Activated CD4-positive, alpha-beta T cell treated with anti-CD3 and anti-CD28 coated beads, Interleukin-2, amount 50 U/mL, for 4 hours (primary cell): ENCODE measurements at places on chromosomes 12 and 14.

- peak; percentile 61 for DNase-seq
Observed at GRCh38 chr12:9331218-9331626, 123.0 kb upstream of the PZP start.

- no peak for DNase-seq
Observed at GRCh38 chr14:71119075-71119474, 211.8 kb downstream of the PCNX1 start.

GRCh38 chr12:132638541-132639408 lies 20.2 kb downstream of the P2RX2 start:
- DNase-seq, result no peak

GRCh38 chr14:25049568-25050268 lies at the start of gene STXBP6:
STXBP6 (minus strand) TSS chr14:25050147; CDS start chr14:24974818, 75,329 bp downstream.
- no peak for DNase-seq

- DNase-seq, result no peak
Observed at GRCh38 chr14:101783260-101784016, 21.9 kb downstream of the PPP2R5C start.

GRCh38 chr12:67989184-67989920 lies at the start of gene IFNG-AS1:
IFNG-AS1 (plus strand) TSS chr12:67989447.
- no peak for DNase-seq

GRCh38 chr14:91221270-91221669 lies 23.2 kb downstream of the GPR68 start:
- no peak for DNase-seq

DNA sequence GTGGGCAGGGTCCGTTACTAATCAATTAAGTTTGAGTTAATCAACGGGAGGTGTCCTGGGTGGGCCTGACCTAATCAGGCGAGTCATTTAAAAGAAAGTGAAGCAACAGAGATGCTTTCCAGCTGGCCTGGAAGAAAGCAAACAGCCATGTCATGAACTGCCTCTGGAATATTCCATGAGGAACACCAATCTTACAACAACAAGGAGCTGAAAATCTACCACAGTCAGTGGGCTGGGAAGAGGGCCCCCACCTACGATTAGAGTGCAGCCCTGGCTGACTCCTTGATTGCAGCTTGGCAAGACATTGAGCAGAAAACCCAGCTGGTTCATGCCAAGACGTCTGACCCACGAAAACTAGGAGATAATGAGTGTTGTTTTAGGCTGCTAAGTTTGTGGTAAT lies 56.2 kb downstream of the SSPN start:
- no peak for DNase-seq

- no peak for DNase-seq
Observed at GRCh38 chr14:71765505-71765904, 166.7 kb upstream of the RGS6 start.

GRCh38 chr12:25436206-25437030 lies 116.7 kb downstream of the LMNTD1 start:
- DNase-seq, result no peak

DNA sequence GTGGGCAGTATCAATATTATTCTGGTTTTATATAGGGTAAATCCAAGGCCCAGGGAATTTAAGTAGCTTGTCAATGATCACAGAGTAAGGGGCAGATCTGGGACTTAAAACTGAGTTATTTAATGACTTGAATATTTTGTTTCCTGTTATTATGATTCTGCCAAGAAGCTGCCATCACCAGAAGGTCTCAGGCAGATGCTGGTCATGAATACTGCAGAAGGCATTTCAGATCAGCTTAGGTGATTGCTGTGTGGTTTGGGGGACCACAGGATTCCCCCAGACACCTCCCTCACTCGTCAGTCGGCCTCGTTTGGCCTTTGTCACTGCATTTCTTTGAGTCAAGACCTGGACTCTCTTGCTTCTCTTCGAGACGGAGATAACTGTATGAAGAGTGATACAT lies 47.7 kb upstream of the EVL start:
- DNase-seq, result no peak

GRCh38 chr14:79404874-79405511 lies 806.3 kb downstream of the DIO2 start:
- no peak for DNase-seq
